ENCODE measurements at places on chromosomes 11 and 22.

DNA sequence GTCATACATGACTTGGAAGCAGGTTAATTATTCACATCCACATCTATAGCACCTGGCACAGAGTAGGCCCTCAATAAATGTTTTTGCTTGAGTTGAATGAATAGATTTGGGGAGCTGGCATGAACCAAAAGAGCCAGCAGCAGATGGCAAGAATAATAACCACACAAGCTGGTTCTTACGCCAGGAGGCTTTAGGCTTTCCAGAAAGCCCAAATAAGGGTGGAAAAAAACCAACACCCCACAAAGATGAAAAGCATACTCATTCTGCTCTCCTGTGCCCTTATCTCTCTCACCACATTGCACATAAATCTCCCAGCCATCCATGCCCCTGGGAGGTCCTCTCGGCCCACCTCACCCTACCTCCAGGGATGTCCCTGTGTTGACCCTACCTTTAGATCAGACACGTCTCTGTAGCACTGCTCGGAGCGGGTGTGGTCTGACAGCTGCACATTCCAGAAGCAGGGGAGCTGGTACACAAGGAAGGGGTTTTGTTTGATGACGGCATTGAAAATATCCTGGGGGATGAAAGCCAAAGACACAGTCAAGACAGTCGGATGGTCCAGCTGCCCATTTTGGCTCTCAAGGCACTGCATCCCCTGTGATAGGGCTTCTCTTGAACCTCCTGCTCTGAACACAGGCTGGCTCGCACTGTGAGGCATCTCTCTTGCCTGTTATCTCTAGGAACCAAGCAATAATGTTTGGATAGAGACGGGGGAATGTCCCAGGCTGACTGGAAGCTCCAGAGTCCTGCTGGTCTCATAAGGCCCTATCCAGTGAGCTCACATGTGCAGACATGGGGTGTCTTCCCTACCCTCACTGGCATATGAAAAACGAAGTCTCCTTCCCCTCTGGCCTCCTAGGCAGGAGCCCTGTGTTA is 323.6 kb upstream of the SYN3 start:
- no peak for DNase-seq

DNA sequence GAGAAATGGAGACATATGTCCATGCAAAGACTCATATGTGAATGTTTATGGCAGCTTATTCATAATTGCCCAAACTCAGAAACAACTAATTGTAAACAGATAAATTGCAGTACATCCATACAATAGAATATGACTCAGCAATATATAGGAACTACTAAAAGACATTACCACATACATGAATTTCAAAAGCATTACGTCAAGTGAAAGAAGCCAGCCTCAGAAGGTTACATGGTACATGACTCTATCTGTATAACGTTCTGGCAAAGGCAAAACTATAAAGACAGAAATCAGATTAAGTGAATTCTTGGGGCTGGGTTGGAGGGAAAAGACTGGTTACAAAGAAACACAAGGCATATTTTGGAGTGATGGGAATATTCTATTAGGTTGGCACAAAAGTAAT is 7.2 kb downstream of the KCTD21 start:
- DNase-seq: no peak

- DNase-seq: peak; percentile 58
Observed at GRCh38 chr11:46338988-46339666, 8.1 kb upstream of the DGKZ start.

- no peak for DNase-seq
Observed at GRCh38 chr11:119711476-119711875, 17.5 kb downstream of the NECTIN1 start.

- no peak for DNase-seq
Observed at GRCh38 chr11:102230186-102230585, 87.1 kb upstream of the BIRC3 start.

GRCh38 chr11:63940786-63941185 is 2.0 kb downstream of the NAA40 start:
- no peak for DNase-seq

DNA sequence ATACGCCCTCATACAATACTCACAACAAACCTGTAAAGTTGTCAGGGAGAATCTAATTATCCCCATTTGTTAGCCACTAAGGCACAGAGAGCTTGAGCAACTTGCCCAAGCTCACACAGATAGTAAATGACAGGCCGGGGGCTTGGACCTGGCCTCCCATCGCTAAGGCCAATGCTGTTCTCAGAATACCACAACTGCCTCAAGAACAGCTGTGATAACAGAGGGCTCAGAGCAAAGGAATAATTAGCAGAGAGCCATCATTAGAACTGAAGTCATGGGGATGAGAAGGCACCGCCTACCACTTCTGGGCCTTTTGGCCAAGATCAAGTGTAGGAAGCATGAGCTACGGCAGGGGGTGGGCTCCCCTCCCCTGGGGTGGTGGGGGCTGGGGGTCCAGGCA is 98.6 kb downstream of the FEZ1 start:
- no peak for DNase-seq

- DNase-seq: no peak
Observed at GRCh38 chr11:26040339-26040738, 291.6 kb upstream of the ANO3 start.

- no peak for DNase-seq
Observed at GRCh38 chr11:27991736-27992135, 116.2 kb downstream of the KIF18A start.

GRCh38 chr11:121412711-121413415 is 39.3 kb upstream of the SORL1 start:
- DNase-seq: no peak

GRCh38 chr11:134759855-134760254 is 347.8 kb upstream of the B3GAT1 start:
- DNase-seq: no peak

DNA sequence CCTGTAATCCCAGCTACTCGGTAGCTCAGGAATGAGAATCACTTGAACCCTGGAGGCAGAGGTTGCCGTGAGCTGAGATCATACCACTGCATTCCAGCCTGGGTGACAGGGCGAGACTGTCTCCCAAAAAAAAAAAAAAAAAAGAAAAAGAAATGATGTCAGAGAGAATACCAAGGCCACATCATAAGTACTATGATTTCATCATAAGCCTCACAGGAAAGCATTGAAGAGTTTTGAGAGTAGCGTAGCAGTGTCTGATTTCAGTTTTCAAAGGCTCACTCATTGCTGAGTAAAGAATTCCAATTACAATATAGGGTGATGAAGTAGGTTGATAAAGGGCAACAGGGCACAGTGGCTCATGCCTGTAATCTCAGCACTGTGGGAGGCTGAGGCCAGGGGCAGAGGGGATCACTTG is 88.8 kb downstream of the MRTFA start:
- no peak for DNase-seq

DNA sequence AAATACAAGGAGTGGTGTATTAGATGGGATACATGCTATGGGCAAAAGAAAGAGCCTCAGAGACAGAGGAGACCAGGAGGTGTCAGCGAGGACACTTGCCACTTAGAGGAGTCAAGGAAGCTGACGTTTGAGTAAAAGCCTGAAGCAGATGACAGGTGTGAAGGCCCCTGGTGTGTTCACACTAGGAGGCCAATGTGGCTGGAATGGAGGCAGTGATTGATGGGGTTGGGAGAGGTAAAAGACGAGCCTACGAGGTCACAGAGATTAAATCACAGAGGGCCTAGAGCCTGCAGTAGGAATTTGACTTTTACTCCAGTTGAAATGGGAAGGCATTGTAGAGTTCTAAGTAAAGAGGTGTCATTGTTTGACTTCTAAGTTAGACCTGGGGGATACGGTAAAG is 12.0 kb upstream of the GDPD5 start:
- no peak for DNase-seq

GRCh38 chr11:94152678-94153065 is 24.0 kb downstream of the PANX1 start:
- no peak for DNase-seq

- no peak for DNase-seq
Observed at GRCh38 chr22:20031732-20032406, 11.0 kb downstream of the TANGO2 start.

DNA sequence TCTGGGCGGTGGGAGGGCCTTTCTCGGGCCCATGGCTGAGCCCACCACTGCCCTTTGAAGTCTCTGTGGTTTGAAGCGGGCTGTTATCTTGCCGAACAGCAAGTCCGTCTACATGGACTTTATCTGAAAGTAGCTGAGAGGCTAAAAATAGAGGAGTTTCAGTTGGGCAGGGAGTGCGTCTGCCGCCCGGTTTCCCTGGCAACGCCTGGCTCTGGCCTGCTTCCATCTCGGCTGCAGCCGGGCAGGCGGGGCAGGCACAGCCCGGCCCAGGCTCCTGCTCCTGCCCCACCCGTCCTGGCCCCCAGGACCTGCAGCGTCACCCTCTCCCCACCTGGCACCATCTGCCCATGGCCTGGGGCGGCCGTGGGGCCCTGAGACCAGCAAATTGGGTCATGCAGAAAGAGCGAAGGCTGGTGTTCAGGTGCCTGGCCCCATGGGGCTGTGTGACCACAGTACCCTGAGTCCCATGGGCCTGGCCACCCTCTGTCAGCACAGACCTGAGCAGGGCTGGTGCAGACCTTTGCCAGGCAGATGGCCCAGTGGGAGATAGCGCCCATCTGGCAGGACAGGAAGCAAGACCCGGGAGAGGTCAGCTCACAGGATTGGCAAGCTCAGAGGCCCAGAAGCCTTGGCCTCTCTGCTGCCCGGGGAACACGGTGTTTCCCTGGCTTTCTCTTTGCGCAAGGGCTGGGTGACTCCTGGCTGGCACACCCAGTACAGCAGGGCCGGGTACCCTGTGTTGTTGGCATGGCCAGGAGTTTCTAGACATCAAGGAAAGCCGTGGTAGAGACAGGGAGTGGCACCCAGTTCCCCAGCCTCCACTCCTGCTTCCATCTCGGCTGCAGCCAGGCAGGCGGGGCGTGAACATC is 79.1 kb upstream of the KCNQ1OT1 start:
- DNase-seq: peak; percentile 91

DNA sequence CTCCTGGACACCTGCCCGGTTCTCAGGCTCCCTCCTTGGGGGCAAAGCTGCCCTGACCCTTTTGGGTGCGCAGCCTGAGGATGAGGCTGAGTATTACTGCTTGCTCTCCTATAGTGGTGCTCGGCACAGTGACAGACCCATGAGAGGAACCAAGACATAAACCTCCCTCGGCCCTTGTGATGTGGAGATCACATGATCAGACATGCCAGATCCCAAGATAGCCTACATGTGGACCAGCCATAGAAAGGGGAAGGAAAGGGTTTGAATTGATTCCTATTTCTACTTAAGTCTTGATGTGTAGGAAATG is 125.3 kb downstream of the VPREB1 start:
- DNase-seq: no peak

DNA sequence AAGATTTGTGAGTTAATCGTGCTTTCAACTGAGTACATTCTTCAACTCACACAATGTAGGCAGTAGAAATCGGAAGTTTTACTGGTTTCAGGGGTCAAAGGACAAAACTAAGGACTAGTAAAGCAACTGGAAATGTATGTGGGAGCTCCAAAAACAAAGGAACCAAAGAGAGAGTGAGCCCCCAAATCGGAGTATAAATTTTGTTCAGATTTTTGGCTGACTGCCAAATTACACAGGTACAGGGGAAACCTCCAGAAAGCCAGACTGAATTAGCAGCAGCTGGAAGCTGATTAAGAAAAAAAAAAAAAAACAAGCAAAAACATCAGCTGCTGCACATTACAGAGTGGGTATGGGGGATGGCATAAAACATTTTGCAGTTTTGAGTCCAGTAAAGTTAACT is 75.2 kb upstream of the GNAZ start:
- no peak for DNase-seq

DNA sequence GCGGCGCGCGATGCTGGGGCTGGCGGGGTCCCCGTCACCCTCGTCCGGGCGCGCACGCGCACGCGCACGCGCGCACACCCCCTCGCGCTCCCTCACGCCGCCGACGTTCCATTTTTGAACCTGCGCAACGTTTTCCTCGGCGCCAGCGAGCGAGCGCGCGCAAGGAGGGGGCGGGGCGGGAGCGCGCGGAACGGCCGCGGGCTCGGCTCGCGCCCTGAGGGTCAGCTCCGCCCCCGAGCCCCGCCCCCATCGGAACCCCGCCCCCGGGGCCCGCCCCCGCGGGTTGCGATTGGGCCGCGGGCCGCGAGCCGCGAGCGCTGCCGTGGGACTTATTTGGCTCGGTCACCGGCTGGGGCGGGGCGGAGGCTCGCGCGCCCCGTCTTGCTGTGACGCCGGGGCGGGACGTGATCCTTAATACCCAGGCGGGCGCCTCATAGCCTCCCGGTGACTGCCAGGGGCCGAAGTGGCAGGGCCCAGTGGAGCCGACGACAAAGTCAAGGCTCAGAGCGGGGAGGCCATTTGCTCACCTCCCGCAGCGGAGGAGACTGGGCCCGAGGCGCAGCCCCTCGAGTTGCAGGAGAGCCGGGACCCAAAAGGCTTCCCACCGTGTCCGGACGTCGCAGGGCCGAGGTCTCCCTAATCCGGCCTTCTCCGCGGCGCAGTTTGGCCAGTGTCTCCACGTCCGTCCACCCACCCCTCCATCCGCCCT is at the start of gene CBX7:
Gene CBX7, minus strand, starts transcription at position 170 of the 709 bp plus-strand sequence. CDS start 236 bp downstream, outside the sequence.
- peak; percentile 95 for DNase-seq

GRCh38 chr22:50600967-50601668 is 525 bp downstream of the MAPK8IP2 start:
- no peak for DNase-seq

GRCh38 chr11:131893103-131893890 is 522.9 kb downstream of the NTM start:
- no peak for DNase-seq

GRCh38 chr11:19698493-19699292 is 13.9 kb upstream of the NAV2 start:
- DNase-seq: no peak

DNA sequence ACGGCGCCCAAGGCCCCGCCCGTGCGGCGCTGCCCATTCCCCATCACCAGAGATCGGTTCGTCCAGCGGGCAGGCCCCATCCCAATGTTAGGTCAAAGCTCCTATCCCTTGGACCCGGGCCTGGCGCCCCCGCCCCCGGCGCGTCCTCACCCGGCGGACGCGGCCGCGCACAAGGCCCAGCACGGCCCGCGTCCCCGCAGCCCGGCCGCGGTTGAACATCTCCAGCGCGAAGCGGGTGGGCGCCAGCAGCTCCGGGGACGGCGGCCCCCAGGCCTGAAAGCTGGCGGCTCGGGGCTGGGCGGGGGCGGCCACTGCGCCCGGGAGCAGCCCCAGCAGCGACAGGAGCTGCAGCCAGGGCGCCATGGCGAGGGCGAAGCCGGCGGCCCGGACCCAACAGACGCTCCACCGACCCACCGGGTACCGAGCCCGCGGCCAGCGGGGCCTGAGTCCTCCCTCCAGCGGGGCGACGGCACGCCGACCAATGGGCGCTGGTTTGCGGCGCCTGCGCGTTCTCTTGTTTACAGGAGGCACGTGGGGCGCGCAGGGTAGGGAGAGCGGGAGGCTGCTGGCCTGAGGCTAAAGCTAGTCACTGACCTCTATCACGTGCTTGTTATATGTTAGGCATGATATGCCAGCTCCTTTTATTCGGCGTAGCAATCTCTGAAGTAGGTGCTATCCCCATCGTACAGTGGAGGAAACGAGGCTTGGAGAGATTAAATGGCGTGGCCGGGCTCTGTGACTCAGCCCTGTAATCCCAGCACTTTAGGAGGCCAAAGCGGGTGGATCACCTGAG is at the start of gene CTSF:
Gene CTSF, minus strand, starts transcription at position 483 of the 793 bp plus-strand sequence. Its CDS starts 120 bp downstream, at position 363.
- peak; percentile 98 for DNase-seq

All from hepatic stellate cell (primary cell).